ENCODE measurements at places on chromosomes 2 and 18.
A peak's percentile ranks its signal among the peaks of the same experiment; 100 is the strongest.

GRCh38 chr2:129231924-129232323 lies 747.5 kb upstream of the RAB6C start:
- DNase-seq = no peak

DNA sequence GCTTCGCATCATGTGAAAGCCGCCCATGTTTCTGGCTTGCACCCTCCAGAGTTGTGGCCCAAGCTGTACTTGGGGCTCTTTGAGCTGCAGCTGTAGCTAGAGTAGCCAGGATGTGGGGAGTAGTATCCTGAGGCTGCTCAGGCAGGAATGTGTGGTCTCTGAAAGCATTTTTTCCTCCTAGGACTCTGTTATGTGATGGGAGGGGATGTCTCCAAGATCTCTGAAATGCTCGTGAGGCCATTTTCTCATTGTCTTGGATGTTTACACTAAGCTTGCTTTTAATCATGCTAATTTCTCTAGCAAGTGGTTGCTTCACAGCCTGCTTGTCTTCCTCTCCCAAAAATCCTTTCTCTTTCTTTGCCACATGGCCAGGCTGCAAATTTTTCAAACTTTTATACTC lies 687.6 kb downstream of the DCDC2C start:
- no peak for DNase-seq

- no peak for DNase-seq
Observed at GRCh38 chr2:136443661-136444060, 321.7 kb upstream of the THSD7B start.

DNA sequence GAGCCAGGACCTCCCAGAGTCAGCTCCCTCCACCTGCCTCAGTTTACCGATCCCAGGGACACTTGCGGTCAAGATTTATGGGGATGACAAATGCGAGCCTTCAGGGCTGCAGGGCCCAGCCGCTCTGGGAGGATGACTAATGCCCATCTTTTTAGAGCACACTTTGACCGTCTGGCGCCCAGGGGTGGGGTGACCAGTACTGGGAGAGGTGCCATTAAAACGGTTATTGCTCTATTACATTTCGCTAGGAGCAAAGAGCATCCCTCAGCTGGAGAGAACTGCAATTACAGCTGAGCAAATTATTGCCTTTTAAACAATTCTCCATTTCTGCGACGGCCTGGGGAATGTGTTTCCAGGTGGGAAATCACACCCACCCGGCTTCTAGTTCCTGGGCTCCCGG lies 42.6 kb upstream of the HPCAL1 start:
- DNase-seq = no peak

GRCh38 chr18:79903071-79903635 lies 48.3 kb downstream of the SLC66A2 start:
- DNase-seq = no peak

- DNase-seq = no peak
Observed at GRCh38 chr2:219670386-219670785, 43.0 kb downstream of the SLC4A3 start.

GRCh38 chr2:236298924-236299475 lies 34.8 kb upstream of the ASB18 start:
- no peak for DNase-seq

- no peak for DNase-seq
Observed at GRCh38 chr18:3345885-3346284, 84.0 kb downstream of the MYL12B start.

DNA sequence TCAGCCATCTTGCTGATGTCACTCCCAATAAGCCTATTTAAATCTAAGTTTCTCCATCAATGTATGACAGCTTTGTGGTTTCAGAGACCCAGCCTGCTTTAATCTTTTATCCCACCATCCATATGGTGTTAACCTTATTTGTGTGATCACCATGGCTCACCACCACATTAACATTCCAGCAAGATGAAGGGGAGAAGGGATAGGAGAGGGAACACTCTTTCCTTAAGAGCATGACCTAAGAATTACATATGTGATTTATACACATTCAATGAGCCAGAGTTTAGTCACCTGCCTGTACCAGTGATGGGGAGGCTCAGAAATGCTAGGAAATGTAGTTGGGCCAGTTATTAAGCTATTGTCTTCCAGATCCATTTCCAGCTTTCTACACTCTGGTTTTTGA lies 44.5 kb upstream of the CHN1 start:
- DNase-seq = no peak

DNA sequence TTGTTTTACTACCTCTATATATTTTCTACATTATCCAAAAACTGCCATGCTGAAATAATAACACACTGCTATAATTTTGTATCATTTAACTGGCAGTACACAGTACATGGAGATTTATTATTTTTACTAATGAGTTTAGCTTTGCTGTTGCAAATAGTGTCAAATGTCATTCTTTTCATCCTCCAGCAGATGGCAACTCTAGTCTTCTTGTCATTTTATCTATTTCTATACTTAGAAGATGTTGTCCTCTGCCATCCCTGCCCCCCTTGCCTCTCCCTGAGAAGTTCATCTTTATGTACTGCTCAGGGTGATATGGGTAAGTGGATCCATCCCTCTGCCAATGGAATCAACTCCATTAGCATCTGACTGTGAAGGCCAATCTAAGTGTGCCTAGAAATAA lies 21.7 kb upstream of the LRRTM1 start:
- peak; percentile 66 for DNase-seq

GRCh38 chr18:8983195-8983594 lies 119.3 kb upstream of the NDUFV2 start:
- no peak for DNase-seq

- no peak for DNase-seq
Observed at GRCh38 chr18:74951165-74951760, 257.7 kb downstream of the PTGR3 start.

DNA sequence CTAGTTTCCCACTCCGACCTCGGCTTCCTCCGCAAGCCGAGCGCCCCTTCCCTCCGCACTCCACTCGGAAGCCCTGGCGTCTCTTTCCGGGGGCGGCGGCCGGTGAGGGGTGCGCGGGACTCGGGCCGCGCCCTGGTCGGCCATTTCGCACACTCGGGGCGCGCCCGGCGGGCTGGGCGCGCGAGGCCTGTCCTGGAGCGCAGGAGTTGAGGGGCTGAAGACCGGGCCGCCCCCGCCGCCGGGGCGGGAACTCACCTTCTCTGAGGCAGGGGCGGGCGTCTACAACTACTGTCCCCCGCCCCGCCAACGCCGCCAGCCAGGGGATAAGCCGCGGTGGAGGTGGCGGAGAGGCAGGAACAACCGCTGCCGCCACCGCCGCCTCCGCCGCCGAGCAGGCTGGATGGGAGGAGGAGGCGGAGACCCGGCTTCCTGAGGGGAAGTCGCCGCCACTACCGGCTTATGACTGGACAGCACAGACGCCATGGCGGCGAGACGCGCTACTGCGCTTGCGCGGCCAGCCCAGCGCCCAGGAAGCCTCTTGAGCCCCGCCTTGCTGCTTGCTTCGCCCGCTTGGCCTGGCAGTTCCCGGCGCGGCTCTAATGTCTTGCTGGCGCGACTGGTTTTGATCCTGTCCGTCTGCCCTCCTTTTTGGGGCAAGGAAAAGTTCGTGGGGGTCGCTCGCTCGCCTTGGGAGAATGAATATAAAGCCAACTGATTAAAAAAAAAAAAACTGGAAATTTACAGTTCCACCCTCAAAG lies at the start of gene KRCC1:
Gene KRCC1, minus strand, starts transcription at position 413 of the 758 bp plus-strand sequence. CDS start 27,220 bp downstream, outside the sequence.
- peak; percentile 94 for DNase-seq

GRCh38 chr2:213119061-213119809 lies 32.2 kb downstream of the IKZF2 start:
- DNase-seq = no peak

GRCh38 chr2:111111101-111111755 lies 9.5 kb upstream of the BCL2L11 start:
- no peak for DNase-seq

DNA sequence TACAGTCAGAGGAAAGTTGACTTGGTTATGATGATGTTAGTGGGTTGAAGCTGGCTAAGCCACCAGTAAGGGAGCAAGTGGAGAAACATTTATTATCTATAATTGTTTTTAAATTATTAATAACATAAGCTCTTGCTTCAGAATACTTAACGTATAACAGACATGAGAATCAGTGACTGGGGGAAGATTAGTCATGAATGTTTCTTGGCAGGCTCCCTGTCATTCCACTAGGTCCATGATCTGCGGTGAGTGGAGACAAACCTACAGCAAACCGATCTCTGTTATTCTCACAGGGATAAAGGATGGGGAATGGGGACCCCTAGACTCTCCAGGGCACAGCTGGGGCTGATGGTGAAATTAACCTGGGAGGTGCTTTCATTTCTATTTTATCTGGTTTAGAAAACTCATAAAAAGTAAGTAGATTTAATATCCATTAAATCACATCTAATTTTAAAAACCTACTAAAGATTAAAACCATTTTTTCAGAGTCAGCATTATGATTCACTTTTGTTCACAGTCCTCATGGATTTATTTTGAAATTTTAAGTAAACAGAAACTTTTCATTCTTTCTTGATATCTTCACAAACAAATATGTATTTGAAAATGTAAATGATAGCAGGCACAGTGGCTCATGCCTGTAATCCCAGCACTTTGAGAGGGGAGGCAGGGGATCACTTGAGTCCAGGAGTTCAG lies 420.3 kb downstream of the PTPRM start:
- no peak for DNase-seq

DNA sequence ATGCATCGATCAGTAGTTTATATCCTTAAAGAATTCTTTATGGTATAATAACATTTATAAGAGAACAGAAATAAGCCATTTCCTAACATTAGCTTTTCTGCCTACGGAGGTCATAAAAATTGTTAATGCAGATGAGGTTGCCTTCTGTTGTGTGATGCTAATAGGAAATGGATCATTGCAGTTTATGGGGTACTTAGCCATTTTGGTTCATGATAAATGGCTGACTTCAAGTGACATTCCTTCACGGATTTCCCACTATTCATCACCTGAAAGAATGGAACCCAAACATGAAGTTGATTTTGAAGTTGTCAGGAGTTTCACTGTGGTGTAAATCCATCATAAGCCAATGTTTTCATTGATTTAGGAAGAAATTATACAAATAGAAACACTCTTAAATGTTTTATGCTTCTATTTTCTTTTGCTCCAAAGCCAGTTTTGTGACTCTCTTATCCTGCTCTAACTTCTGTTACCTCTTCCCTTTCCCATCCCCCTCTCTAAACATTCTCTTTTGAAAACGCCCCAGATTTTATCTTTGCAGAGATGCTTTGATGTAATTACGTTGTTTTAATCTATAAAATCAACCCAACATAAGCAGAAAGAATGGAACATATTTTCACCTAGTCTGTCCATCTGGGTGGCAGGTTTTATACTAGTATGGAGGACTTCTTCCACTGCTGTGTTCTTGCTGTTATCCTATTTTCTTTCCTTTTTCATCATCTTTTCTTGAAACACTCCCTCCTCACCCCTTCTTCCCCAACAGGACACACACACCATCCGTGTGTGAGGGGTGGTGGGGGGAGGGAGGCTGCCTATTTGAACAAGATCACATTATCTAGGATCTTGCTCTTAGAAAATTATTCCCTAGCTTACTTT lies 58.2 kb downstream of the GREB1L start:
- DNase-seq = no peak

DNA sequence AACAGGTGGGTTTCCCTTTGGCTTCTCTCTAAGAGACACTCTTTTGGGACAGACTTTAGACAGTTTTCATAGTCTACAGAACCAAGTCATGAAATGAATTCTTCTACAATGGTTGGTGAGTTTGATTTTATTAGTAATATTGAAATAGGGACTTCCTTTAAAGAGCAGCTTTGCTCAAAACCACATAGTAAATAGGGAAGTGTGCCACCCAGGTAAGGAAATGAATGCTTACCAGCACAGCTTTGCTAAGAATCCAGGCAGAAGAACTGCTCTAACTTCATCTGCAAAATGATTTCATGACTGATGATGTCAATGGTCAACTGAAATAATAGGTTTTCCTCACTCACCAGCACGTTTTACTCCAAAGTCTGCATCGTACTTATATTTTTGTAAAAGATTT lies 89.2 kb downstream of the NYAP2 start:
- no peak for DNase-seq

- peak; percentile 38 for DNase-seq
Observed at GRCh38 chr2:231714639-231715498, 6.5 kb downstream of the PTMA start.
